Small intestine (tissue), 16 donors: ENCODE measurements at places on chromosomes 3 and 15. TPM values are rescaled to one million over a fixed set of nuclear protein-coding genes. Genes with fewer than 3 reads are reported as not detected.

GRCh38 chr3:138908846-138909245 is 38.1 kb downstream of the FOXL2 start:
- no peak overlapping the region for H3K27ac ChIP-seq
- no peak overlapping the region for H3K4me3 ChIP-seq
- H3K27me3 ChIP-seq: no peaks in the 10 kb centered on the region
- no peaks in the 10 kb centered on the region for H3K36me3 ChIP-seq
- no peak for DNase-seq

DNA sequence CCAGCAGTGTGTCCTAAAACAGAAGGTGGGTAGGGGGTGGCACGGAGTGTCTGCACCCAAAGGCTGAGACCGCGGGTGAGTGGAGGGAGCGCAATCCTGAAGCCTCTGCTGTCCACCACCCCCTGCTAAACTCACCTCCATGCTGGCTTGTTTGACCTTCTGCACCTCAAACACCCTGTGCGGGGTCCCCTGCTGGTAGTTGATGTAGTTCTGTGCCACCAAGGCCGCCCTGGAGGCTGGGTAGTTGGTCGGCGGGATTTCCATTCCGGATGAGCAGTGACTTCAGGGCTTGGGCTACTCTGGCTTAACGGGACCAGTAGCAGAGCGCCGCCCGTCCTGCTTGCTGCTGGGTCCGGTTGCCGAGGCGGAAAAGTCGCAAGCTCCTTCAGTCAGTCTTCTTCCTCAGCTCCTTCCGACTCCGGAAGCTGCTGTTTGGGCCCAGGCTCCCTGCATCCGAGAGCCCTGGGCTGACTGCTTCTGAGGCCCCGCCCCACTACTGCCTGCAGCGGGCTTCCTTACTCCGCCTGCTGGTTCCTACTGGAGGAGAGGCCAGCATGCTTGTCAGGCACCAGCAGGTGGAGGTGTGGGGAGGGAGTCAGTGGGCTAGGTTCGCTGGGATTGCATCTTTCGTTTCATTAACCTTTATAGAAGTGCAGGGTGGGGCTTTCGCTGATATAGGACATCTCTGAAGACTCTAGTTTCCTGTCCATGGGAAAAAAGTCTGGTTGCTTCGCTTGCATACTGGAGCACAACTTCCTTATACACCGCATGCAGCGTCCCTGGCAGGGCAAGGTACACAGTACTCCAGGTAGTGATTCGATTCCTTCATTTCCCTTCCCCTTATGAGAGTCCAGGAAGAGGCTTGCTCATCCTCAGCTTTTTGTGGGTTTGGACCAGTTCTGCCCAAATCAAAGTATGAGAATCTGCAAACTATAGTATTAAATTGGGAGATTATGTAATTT is at the start of gene LXN:
LXN (minus strand) TSS at position 434 of the 962 bp plus-strand sequence; CDS start at position 264, 170 bp downstream.
- H3K4me1 ChIP-seq: no peaks in the 10 kb centered on the region
- peak within 1 kb of the TSS; percentile 90 for H3K4me3 ChIP-seq
- no peaks in the 10 kb centered on the region for H3K36me3 ChIP-seq
- no peaks in the 10 kb centered on the region for H3K27me3 ChIP-seq
- H3K27ac ChIP-seq: peak within 1 kb of the TSS; percentile 84
- DNase-seq: peak; percentile 96

DNA sequence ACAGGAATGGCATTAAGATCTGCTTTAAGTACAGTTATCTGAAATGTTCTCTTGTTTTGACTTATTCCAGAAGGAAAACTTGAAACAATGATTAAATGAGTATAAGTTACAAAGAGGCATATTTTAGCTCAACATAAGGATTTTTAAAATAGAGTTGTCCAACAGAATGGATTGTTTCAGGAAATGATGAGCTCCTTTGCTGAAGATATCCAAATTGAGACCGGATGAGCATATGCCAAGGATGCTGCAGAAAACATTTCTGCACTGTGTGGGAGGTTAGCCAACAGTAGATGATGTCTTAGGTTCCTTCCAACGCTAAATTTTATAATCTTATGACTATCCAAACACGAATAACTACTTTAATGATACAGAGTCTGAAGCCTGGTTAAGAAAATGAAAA is 226.5 kb upstream of the NANOGP8 start:
- H3K4me3 ChIP-seq: no peak overlapping the region
- H3K36me3 ChIP-seq: no peaks in the 10 kb centered on the region
- H3K4me1 ChIP-seq: no peaks in the 10 kb centered on the region
- H3K27me3 ChIP-seq: no peaks in the 10 kb centered on the region
- H3K27ac ChIP-seq: no peak overlapping the region

DNA sequence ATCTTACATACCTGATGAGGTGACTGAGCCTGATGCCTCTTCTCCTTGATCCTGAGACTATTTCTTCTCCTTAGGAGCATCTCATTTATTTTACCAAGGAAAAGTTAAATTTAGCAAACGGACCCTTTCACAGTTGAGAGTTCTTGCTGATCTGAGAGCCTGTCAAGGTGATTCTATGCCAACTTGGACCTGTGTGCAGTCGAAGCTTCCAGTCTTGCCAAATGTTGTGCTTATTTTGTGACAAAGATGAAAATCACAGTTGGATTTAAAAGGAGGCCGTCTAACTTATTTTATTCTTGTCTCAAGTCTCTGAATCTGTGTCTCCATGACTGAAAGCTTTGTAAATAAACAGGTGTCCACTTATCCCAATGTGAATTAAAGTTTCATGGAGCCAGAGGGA is 296.3 kb upstream of the EPHA3 start:
- no peak overlapping the region for H3K4me3 ChIP-seq
- no peaks in the 10 kb centered on the region for H3K4me1 ChIP-seq
- DNase-seq: no peak

GRCh38 chr3:14152233-14152962 is 26.0 kb downstream of the XPC start:
- no peak overlapping the region for H3K27ac ChIP-seq
- H3K4me3 ChIP-seq: no peak overlapping the region
- peaks cover 12% of the 10 kb centered on the region for H3K4me1 ChIP-seq
- no peaks in the 10 kb centered on the region for H3K27me3 ChIP-seq
- H3K36me3 ChIP-seq: peaks cover 7% of the 10 kb centered on the region

DNA sequence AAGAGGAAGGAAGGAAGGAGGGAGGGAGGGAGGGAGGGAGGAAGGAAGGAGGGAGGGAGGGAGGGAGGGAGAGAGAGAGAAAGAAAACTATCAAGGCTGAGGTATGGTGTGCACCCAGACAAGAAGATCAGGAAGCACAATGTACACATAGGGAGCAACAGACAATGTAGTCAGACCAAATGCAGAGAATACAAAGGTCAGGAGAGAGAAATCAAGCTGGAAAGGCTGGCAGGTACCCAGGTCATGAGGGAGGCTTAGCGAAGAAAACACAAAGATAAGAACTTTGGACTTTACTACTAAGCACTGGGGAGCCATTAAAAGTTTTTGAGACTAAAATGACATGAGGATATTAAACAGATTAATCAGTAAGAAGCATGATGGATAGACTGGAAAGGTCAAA is 176.0 kb upstream of the TMCO5A start:
- H3K4me3 ChIP-seq: no peak overlapping the region
- DNase-seq: peak; percentile 86
- no peaks in the 10 kb centered on the region for H3K4me1 ChIP-seq
- H3K36me3 ChIP-seq: no peaks in the 10 kb centered on the region
- H3K27me3 ChIP-seq: no peaks in the 10 kb centered on the region

The SLC12A1 gene
- not detected for polyA plus RNA-seq

The LARP6 gene
- polyA plus RNA-seq: 3.0 TPM

DNA sequence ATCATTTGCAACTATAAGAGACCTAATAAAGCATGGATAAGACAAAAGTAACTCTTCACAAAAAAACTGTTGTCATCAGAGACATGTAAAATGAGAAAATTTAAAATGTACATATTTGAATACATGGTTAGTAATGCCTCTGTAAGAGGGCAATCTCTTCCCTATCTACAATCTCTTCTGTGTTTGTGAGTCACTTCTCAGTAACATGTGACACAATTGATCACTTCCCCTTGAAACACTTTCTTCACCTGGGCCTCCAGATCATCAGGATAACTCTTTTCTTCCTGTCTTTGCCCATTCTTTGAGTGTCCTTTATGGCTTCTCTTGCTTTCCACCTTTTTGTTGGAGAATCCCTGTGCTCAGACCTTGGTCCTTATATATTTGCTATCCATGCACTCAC is 50.4 kb downstream of the TFDP2 start:
- H3K4me3 ChIP-seq: no peak overlapping the region
- H3K36me3 ChIP-seq: no peaks in the 10 kb centered on the region
- H3K27ac ChIP-seq: peak overlapping the region; percentile 12
- no peaks in the 10 kb centered on the region for H3K4me1 ChIP-seq
- H3K27me3 ChIP-seq: no peaks in the 10 kb centered on the region

DNA sequence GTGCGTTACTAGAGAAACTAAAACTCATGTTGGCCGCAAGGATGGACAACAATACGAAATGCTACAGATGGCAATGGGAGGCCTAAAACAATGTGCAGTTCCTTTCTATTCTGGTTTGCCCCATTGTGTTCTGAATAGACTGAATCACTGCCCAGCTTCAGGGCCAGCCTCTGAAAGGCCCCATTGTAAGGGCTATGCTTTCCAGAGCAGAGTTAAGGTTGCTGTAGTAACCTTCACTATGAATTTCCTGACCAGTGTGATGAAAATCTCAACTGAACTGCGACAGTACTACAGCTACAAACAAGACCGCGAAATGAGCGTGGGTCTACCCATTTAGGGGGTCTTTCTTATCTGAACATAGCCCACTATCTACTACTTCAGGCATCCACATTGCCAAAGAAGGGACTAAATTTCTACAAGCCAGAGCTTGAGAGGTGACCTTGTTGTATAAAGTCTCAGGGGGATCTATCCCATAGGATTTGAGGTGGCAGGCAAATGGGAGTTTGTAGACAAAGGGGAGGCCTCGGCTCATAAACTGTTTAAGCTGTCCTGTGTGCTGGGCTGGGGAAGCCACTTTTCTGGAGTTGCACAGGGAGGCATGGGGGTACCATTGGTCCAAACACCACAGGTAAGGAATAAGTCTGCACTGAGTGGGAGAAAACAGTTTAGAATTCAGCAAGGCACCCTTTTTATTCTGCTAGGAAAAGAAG is 80.1 kb downstream of the MYO1E start:
- DNase-seq: no peak
- H3K4me1 ChIP-seq: peaks cover 7% of the 10 kb centered on the region
- H3K27ac ChIP-seq: no peak overlapping the region

The SLC22A14 gene
- polyA plus RNA-seq: 0.09 TPM

The UQCC5 gene
- polyA plus RNA-seq: 38.9 TPM

The IL12A gene
- polyA plus RNA-seq: not detected

- DNase-seq: no peak
- no peak overlapping the region for H3K27ac ChIP-seq
- no peaks in the 10 kb centered on the region for H3K27me3 ChIP-seq
- H3K4me1 ChIP-seq: no peaks in the 10 kb centered on the region
- H3K36me3 ChIP-seq: no peaks in the 10 kb centered on the region
Observed at GRCh38 chr3:8851703-8852102, 82.3 kb upstream of the OXTR start.

GRCh38 chr15:99439524-99439835 is 126.3 kb upstream of the MEF2A start:
- H3K27me3 ChIP-seq: no peaks in the 10 kb centered on the region
- peaks cover 16% of the 10 kb centered on the region for H3K4me1 ChIP-seq
- no peak overlapping the region for H3K4me3 ChIP-seq
- H3K27ac ChIP-seq: no peak overlapping the region

The CYP8B1 gene
- polyA plus RNA-seq: 0.25 TPM

GRCh38 chr3:65288776-65289175 is 601.0 kb upstream of the ADAMTS9 start:
- H3K27me3 ChIP-seq: no peaks in the 10 kb centered on the region
- no peak overlapping the region for H3K4me3 ChIP-seq
- no peaks in the 10 kb centered on the region for H3K36me3 ChIP-seq
- no peak for DNase-seq
- no peaks in the 10 kb centered on the region for H3K4me1 ChIP-seq

DNA sequence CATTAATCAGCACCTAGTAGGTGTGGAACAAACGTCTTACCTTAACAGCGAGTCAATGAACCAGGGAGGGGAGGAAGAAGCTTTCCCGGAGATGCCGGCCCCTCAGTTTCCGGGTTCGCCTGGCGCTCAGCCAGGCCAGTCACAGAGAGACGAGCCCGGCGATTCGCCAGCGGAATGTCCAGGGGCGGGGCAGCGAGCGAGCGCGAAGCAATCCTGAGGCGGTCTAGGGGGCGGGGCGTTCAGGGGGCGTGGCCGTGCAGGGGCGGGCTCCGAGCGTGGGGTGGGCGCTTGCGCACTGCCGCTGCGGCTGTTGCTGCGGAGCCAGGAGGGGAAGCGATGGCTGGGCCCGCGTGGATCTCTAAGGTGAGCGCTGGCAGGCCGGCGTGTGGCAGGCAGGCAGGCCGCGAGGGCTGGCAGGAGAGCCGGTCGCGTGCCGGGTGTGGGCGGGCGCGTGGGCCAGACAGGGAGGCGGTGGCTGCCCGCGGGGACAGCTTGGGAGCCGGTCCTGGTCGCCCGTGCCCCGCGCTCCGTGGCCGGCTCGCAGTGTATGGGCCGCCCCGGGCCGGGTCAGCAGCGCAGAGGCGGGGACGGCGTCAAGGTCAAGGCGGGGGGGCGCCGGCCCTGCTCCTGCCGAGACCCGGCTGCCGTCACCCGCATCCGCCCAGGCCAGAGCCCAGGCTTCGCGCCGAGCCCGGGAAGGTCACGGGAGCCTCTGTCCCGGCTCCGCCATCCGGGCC is at the start of gene IDH3A:
IDH3A (plus strand) TSS at position 295 of the 737 bp plus-strand sequence; CDS start at position 337, 42 bp downstream.
- peaks cover 2% of the 10 kb centered on the region for H3K36me3 ChIP-seq
- H3K4me3 ChIP-seq: peak within 1 kb of the TSS; percentile 64
- H3K27me3 ChIP-seq: no peaks in the 10 kb centered on the region
- H3K4me1 ChIP-seq: peaks cover 6% of the 10 kb centered on the region
- DNase-seq: peak; percentile 100

The C3orf85 gene
- polyA plus RNA-seq: 94.4 TPM

- no peak for DNase-seq
- H3K36me3 ChIP-seq: no peaks in the 10 kb centered on the region
- no peak overlapping the region for H3K27ac ChIP-seq
- H3K27me3 ChIP-seq: no peaks in the 10 kb centered on the region
- H3K4me3 ChIP-seq: no peak overlapping the region
Observed at GRCh38 chr15:29692527-29692926, 129.7 kb downstream of the TJP1 start.

The CPN2 gene
- not detected for polyA plus RNA-seq

- no peaks in the 10 kb centered on the region for H3K27me3 ChIP-seq
- no peak for DNase-seq
- no peaks in the 10 kb centered on the region for H3K4me1 ChIP-seq
Observed at GRCh38 chr15:40545457-40545856, 19.4 kb downstream of the CCDC32 start.

DNA sequence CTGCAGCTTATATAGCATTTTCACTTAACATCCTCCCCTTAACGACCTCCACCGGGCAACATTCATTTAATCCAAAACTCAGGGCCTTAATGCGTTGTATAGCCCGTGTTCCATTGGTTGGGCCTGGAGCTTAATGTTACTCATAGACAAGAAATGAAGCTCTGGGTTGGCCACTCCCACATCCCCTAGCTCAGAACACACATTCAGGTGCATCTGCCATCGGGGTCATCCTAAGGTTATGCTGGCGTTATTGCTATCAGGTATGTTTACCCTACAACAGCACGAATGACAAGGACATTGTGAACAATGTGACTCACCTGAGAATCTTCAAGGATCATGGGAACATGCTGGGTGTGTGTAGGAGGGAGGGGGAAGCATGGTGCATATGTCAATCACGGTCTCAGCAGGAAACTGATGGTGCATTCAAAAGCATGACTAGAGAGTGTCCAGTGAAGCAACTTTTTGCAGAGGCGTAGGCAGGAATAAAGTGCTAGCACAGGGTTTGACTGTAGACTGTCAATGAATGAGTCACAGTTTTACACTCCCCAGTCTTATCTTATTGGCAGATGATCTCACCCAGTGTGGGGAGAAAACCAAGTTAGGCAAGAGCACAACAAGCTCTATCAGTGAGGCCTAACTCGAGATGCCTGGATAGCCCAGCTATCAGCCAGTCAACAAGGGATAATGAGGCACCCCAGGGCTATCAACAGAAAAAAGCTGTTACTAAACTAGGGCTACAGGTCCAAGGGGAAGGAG is 402.1 kb upstream of the MCTP2 start:
- no peaks in the 10 kb centered on the region for H3K27me3 ChIP-seq
- H3K36me3 ChIP-seq: no peaks in the 10 kb centered on the region
- H3K4me3 ChIP-seq: no peak overlapping the region
- H3K4me1 ChIP-seq: no peaks in the 10 kb centered on the region
- DNase-seq: peak; percentile 65
- peak overlapping the region; percentile 15 for H3K27ac ChIP-seq
